ENCODE measurements at places on chromosomes 13 and 19. TPM values are rescaled to one million over a fixed set of nuclear protein-coding genes. Genes with fewer than 3 reads are reported as not detected.

The KASH5 gene
- total RNA-seq = not detected

The APOC1 gene
- total RNA-seq = not detected

The PRX gene
- total RNA-seq = 1.4 TPM

The NCAN gene
- not detected for total RNA-seq

The SYNGR4 gene
- total RNA-seq = not detected

The FBXO27 gene
- total RNA-seq = 2.9 TPM

The RAB8A gene
- total RNA-seq = 67.0 TPM

The CRYL1 gene
- 20.2 TPM for total RNA-seq

The PNMA8A gene
- total RNA-seq = 3.2 TPM

The NPHS1 gene
- not detected for total RNA-seq

The ZNF256 gene
- total RNA-seq = 4.9 TPM

The JUNB gene
- 101 TPM for total RNA-seq

The FAM32A gene
- 77.5 TPM for total RNA-seq

The MAB21L1 gene
- 3.3 TPM for total RNA-seq

The C2CD4C gene
- total RNA-seq = not detected

The AMER2 gene
- not detected for total RNA-seq

The ZNF577 gene
- total RNA-seq = 7.6 TPM

The NR2C2AP gene
- total RNA-seq = 5.3 TPM

The IGFL2 gene
- total RNA-seq = 0.13 TPM

The SLC25A42 gene
- 7.6 TPM for total RNA-seq

The BST2 gene
- total RNA-seq = 63.1 TPM

The ERCC2 gene
- total RNA-seq = 30.2 TPM

The KISS1R gene
- not detected for total RNA-seq

The LRRC63 gene
- not detected for total RNA-seq

The UBXN6 gene
- 88.3 TPM for total RNA-seq

The LGI4 gene
- 1.5 TPM for total RNA-seq

The CLIP3 gene
- total RNA-seq = 42.9 TPM

The MUC16 gene
- not detected for total RNA-seq

The CGB5 gene
- not detected for total RNA-seq

The PSG4 gene
- 0.36 TPM for total RNA-seq

The ZNF432 gene
- total RNA-seq = 12.9 TPM

All from smooth muscle cell of the pulmonary artery (primary cell).